ENCODE measurements at places on chromosomes 1 and 21.

GRCh38 chr21:26449161-26449560 is 123.9 kb downstream of the CYYR1 start:
- no peak for DNase-seq

DNA sequence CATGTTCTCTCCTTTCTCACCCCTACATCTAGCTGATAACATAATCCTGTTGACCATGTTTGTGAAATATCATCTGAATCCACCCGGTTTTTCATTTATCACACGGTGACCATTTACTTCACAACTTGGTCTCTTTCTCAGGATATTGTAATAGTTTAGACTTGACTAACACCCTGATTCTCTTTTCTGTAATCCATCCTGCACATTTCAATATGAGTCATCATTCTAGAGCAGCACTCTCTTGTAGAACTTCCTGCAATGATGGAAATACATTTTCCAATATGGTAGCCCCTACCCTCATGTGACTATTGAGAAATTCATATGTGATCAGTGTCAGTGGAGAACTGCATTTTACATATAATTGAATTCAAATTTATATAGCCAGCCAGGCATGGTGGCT is 2.3 kb upstream of the JAM2 start:
- DNase-seq: no peak

GRCh38 chr1:39895731-39896480 is 5.8 kb downstream of the MYCL start:
- no peak for DNase-seq

DNA sequence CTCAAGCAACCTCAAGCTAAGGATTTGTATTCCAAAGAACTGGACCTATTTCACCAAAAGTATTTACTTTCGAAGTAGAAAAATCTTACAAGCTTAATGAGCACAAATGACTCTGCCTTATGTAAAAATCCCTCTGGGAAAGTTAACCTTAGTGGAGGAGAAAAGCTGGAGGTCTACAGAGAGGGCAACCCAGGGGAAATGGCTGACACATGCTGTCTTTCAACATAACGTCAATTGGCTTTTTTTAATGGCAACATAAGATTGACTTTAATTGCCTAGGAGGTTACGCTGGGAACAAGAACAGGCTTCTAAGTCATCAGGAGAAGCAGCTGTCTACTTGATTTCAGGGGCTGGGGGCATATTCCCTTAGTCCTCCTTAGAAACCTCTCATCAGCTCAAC is 52.3 kb downstream of the UTP25 start:
- no peak for DNase-seq

DNA sequence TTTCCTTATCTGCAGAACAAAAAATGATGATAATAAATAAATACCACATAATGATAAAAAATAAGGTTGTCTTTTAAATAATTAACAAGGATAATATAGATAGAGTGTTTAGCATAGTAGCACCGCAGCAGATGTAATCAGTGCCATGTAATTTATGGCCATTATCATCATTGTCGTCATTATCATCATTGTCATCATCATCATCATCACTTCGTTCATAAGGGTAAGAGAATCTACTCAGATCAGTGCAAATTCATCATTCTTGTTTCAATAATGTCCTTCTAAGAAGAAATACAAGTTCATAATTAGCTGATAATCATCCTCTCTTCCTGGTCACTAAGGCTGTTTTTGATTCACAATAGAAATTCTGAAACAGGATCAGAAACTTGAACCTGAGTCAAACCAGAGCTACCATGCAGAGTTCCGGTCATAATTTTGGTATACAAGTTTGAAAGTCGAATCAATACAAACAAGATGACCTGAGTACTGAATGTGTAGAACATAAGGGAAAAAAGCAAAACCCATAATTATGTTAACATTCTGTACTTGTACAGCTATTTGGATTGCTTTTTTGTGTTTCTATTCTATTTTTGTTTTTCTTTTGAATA is 172.0 kb downstream of the LRRC40 start:
- no peak for DNase-seq

- DNase-seq: no peak
Measured at GRCh38 chr1:67085326-67085725, 31.4 kb upstream of the SLC35D1 start.

DNA sequence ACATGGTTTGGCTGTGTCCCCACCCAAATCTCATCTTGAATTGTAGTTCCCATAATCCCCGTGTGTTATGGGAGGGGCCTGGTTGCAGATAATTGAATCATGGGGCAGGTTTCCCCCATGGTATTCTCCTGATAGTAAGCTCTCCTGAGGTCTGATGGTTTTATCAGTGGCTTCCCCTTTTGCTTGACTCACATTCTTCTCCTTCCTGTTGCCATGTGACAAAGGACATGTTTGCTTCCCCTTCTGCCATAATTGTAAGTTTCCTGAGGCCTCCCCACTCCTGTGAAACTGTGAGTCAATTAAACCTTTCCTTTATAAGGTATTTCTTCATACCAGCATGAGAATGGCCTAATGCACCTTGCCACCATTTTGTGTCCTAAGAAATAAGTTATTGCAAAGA is 415.0 kb downstream of the COL11A1 start:
- no peak for DNase-seq

GRCh38 chr1:54408147-54409066 is 2.2 kb upstream of the SSBP3 start:
- no peak for DNase-seq

- no peak for DNase-seq
Measured at GRCh38 chr1:46612937-46613660, 3.5 kb downstream of the MOB3C start.

DNA sequence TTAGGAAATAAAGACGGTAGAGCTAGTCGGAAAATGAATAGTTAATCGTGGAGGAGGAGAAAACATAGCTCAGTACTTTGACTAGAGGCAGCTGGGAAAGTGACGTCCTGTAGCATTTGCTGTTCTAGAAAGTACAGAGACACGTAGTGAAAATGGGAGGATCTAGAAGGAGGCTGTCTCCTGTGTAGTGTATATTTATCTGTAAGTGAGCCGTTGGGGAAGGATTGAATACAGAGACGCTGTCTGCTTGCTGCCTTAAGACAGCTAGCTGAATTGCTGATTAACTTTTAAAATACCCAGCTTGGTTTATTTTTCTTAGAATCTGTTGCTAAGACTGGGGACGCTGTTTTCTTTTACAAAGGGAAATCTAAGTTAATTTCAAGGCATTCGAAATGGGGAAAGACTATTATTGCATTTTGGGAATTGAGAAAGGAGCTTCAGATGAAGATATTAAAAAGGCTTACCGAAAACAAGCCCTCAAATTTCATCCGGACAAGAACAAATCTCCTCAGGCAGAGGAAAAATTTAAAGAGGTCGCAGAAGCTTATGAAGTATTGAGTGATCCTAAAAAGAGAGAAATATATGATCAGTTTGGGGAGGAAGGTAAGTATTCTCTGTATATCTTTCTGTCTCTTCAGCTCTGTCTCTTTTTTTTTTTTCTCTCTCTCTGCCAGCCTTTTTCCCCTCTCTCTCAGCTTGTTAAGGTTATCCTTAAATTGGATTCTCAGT is at the start of gene DNAJB4:
Gene DNAJB4, plus strand, starts transcription at position 221 of the 729 bp plus-strand sequence. Its CDS starts 172 bp downstream, at position 393.
- DNase-seq: peak; percentile 74

GRCh38 chr1:47650205-47650604 is 212.4 kb downstream of the FOXD2 start:
- peak; percentile 29 for DNase-seq

DNA sequence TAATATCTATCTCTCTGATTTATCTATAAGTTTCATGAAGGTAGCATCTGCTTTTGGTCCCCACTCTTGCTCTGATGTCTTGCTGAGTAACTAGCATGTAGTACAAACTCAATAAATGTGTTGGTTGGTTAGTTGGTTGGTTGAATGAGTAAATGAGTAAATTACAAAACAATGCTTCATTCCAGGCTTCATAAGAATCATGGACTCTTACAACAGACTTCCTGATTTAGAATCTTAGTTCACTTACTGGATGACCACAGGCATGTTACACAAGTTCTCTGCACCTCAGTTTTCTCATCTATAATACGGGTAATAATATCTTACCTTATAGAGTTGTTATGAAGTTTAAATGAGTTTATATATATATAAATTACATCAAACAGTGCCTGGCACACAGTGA is 98.6 kb downstream of the ZNF281 start:
- DNase-seq: no peak

GRCh38 chr1:36988741-36989193 is 45.5 kb downstream of the GRIK3 start:
- no peak for DNase-seq

DNA sequence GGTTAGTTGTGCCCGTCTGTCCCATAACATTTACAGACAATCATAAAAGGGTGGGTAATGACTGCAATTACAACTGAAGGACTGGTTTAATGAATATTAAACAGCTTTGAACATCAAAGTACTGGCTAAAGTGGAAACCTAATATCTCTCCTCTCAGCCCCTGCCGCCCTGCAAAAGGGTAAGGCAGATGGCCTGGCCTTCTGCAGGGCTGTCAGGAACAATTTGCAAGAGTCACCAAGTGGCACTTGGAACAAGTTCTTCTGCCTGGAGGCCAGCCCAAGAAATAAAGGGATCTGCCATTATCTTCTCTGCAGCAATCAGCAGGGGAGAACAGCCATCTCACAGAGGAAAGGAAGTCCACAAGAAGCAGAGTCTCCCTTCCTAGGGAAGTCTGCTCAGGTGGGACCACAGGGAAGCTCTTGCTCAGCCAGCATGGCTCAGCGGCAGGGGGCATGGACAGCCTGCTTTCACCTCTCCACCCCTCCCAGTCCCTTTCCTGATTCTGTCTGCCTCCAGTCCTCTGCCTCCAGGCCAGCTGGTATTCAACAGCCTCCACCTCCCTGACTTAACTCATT is 96.1 kb downstream of the TRABD2B start:
- no peak for DNase-seq

Data from left lobe of liver (tissue), 2 donors.